T-helper 17 cell (primary cell): ENCODE measurements at places on chromosomes 6 and 20.

DNA sequence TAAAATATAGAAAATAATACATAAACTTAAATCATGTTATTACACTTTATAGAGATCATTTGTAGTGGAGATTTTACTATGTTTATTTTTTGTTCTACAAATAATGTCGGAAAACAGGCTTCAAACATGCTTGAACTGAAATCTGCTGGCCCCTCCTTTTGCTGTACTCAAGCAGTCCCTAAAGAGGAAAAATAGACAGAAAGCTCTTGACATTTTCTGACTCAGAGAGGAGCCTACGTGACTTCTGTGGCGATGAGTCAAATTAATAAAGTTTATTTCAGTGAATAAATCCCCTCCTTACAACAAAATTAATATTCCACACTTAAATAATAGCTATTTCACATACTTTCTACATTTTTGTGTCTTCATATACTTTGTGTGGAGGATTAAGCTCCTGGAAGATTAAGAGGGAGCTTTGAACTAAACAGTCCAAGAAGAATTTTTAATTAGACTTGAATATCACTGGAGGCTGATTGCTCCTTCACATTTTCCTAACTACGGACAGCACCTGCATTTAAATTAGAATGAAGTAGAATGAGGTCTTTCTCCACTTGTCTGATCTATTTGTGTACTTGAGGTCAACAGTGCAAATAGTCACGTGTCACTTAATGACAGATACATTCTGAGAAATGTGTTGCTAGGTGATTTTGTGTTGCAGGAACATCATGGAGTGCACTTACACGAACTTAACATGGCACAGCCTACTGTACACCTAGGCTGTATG is 1.7 kb upstream of the TREM1 start:
- no peak for DNase-seq

- DNase-seq = no peak
Measured at GRCh38 chr20:46438156-46438750, 31.8 kb upstream of the ELMO2 start.

GRCh38 chr6:87721311-87721710 is 19.3 kb upstream of the AKIRIN2 start:
- no peak for DNase-seq

- DNase-seq = no peak
Measured at GRCh38 chr6:157974341-157974894, 7.2 kb upstream of the SYNJ2 start.

- no peak for DNase-seq
Measured at GRCh38 chr6:110284855-110285254, 73.3 kb downstream of the METTL24 start.

DNA sequence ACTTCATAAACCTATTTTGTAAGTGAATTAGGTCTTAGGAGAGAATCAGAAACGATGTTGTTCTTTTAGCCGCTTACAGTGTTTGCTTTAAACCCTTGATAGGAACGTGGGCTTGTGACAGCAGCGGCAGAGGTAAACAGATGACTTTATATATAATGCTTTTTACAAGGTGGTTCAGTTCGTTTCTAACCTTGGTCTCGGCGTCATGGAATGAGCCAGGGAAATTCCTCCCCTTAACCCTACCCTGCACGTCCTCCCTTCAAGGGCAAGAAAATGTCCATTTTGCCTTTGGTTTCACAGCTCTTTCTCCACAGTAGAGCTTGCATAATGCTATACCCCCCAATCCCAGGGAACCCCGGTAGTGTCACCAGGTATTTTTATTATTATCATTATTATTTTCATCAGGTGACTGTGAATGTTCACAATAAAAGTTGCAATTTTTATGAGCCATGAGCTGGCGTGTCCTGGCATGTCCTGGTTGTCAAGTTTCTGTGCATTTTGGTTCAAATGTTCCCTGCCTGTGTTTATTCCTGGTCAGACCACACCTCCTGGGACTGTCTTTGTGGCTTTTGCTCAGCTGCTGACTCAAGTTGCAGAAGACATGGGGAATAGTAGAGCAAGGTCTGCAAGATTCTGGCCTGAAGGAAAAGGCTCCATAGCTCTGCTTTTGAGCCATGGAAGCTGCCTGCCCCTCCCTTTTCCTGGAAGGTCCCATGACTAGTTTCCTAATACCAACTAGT is 112.8 kb upstream of the BMP2 start:
- DNase-seq = no peak

GRCh38 chr6:3314621-3315467 is 56.1 kb downstream of the PSMG4 start:
- no peak for DNase-seq

DNA sequence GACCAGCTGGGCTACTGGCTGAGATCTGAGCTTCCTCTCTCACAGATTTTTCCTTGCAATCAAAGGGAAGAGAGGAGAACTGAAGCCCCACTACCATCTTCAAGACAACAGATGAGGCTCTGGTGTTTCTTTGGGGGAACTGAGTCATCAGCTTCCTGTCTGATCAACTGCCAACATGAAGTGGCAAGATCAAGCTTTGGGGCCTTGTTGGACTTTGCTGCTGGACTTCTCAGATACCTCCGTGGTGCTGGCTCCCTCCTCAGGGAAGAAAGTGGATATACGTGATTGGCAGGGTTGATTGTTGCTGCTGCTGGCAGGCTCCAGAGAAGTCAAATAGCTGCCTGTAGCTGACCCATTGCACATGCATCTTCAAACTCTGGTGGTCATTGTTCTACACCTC is 3.6 kb upstream of the TOX2 start:
- DNase-seq = no peak

- DNase-seq = no peak
Measured at GRCh38 chr6:165662041-165662748, 846 bp downstream of the PDE10A start.

GRCh38 chr6:23823421-23823820 is 302.6 kb upstream of the NRSN1 start:
- DNase-seq = no peak

DNA sequence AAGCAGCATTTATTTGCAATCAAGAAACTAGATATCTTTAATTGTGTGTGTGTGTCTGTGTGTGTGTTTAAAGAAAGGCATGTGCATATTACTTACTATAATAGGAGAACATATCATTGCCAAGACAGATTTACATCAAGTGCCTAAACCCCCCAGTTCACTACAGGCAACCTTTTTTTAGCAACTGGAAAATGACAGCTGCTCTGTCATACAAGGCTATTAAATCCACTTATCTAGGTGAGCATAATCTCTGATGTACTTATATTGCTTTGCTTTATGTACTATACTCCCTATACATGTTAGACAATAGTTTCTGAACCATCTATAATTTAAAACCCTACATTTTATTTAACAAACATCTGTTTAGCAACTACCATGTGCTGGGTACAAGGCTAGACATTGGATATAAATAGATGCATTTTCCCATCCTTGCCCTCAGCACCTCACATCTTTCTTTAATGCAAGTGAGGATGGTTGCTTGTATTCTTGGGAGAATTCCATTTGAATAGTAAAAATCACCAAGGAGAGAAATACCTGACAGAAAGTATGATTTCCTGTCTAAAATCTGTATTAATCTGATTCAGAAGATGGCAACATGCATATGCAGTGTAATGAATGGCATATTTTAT is 398.3 kb downstream of the LAMA2 start:
- no peak for DNase-seq

DNA sequence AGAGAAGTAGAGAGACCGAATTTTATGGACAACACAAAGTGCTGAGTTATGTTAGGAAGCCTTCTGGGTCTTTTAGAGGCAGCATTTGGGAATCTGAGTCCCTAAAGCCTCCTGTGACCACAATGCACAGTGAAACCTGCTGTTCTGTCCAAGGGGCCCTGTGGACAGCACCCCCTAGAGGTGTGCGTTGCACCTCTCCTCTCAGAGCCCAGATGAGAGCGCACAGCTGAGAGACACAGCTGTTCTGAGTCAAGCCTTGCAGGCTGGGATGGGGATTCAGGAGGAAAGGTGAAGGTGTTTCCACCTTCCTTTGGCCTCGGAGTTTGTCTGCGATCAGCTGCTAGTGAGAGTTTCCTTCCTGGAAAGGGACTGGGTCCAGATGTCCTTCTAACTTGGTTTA is 13.0 kb downstream of the PCK1 start:
- no peak for DNase-seq

- no peak for DNase-seq
Measured at GRCh38 chr6:89930789-89931188, 36.5 kb downstream of the GJA10 start.

DNA sequence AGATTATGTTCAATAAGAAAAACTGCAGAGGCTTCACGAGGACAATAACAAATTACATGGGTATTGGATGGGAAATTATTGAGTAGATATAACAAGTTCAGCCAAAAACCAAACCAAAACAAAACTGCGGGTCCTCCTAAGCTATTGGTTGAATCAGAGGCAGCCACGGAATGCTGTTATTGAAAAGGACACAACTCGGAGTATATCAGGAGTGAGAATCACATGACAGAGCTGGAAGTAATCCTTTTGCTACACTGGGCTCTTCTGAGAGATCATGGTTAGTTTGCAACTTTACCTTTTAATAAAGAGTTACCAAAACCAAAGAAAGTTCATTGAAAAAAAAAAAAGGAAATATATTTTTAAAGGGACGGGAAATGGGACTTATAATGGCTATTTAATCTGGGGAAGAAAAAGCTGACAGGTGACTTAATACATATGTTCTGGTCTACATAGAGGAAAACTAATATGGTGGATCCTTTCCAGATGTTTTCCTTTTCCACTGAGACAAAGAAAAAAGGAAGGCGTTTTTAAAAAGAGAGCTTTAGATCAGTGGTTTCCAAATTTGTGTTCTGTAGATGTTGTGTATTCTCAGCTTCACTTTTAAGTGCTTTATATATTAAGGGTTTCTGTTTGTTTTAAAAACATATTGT is 6.9 kb upstream of the CITED2 start:
- no peak for DNase-seq

GRCh38 chr6:37115236-37115895 is 54.6 kb upstream of the PIM1 start:
- DNase-seq = no peak
